NCI-H1417 treated with DMSO at 0.1 percent for 48 hours (cell line): ENCODE measurements at places on chromosomes 13 and 19.

DNA sequence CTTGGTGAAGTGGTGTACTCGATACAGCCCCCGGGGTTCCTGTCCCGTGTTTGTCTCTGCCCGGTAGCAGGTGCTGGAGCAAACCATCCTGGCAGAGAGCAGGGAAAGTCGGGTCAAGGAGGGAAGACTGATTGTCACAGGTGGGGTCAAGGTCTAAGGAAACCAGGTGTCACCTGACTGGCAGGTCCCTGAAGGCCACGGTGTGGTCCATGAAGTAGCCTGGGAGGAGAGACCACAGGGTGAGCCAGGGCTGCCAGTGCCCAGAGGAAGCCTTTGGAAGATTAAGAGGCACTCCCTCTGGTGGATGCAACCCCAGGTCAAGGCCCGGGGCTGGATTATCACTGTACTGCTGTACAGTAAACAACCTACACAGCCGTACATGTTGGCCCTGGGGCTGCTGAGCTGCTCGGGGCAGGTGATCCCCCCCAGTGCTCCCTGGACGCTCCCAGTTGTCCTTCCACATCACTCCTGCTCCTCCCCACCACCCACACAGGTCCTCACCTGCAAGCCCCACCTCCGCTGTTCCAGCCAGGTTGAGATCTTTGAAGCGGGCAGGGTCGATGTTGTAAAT lies 6.0 kb upstream of the CCER2 start:
- DNase-seq: no peak

DNA sequence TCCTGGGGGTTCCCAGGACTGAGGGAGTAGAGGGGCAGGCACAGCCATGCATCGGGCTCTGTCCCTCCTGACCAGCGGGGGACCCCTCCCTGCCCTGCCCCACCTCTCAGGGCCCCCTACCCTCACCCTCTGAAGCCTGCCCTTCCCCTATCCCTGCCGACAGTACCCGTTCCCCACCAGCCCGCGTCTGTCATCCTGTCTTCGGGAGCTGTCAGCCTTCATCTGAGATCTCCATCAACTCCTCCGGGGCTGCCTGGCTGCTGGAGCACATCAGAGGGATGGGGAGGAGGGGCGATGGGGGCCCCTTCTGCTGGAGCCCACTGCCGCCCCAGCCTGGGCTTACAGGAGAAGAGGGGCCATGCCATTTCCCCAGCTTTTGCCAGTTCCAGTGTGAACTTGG lies 6.2 kb upstream of the SHD start:
- DNase-seq: no peak

DNA sequence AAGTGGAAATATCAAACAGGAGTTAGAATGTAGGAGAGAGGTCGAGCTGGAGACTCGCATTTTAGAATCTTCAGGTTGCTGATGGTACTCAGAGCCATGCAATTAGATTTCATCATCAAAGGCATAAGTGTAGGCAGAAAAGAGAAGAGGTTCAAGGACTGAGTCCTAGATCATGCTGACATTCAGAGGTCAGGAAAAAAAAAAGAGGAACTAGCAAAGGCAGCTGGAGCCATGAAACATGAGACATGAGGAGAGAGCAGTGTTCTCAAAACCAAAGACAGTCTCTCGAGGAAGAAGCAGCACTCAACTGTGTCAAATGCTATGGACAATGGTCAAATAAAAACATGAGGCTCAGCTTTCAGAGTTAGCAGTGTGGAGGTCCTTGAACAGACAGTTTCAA lies 12.4 kb upstream of the TPP2 start:
- no peak for DNase-seq

DNA sequence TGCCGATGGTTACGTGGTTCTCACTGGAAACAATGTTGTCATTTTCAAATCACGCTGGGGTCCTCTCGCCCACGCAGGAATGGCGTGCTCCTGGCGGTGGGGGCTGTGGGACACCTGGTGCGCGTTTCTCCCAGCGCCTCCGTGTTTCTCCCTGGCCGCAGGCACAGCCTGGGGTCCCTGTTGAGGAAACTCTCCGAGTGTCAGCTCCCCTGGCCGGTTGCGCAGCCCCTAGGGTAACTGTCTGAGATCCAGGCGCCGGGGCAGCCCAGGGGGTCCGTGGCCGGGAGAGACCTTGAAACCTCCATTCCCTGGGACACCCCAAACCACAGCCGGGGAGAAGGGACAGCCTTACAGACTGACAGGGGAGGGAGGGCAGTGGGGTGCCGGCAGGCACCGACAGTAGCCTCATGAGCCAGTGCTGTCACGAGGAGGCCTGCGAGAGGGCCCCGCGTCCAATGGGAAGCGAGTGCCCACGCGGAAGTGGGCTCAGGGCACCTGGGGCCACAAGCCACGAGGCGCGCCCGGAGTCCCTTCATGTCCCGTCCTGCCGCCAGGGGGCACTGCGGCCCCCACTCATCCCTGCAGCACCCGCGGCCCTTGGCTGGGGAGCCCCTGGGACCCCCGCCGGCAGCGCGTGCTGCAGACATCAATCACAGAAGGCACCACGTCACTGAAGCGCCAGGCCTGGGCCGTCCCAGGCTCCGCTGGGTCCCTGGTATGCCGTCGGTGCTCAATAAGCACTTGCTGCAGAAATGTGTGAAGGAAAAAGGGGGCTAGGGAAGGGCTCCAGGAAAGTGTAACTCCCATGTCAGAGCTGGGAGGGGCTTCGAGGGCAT lies 9.5 kb downstream of the ADAMTSL5 start:
- DNase-seq: peak; percentile 6

- peak; percentile 9 for DNase-seq
Observed at GRCh38 chr19:12833738-12834565, 427 bp downstream of the RTBDN start.

DNA sequence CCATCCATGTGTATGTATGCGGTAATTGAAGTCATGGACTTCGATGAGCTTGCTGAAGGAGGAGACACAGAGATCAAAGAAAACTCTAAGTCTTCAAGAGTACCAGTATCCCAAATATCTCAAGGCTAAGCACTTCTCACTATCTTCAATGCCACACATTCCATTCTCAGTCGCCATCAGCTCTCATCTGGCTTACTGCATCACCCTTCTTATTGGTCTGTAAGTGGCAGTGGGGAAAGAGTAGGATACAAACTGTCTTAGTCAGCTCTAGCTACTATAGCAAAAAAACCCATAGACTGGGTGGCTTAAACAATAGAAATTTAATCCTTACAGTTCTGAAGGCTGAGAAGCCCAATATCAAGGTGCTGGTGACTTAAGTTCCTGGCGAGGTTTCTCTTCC lies 218.7 kb downstream of the POSTN start:
- DNase-seq: no peak

- DNase-seq: no peak
Observed at GRCh38 chr13:96792736-96793403, 201.4 kb downstream of the OXGR1 start.

GRCh38 chr19:1560286-1560882 lies 7.7 kb downstream of the MEX3D start:
- DNase-seq: no peak

- peak; percentile 55 for DNase-seq
Observed at GRCh38 chr19:3725640-3726310, 17.6 kb downstream of the TJP3 start.

GRCh38 chr13:102277286-102277685 lies 124.6 kb downstream of the FGF14 start:
- no peak for DNase-seq

DNA sequence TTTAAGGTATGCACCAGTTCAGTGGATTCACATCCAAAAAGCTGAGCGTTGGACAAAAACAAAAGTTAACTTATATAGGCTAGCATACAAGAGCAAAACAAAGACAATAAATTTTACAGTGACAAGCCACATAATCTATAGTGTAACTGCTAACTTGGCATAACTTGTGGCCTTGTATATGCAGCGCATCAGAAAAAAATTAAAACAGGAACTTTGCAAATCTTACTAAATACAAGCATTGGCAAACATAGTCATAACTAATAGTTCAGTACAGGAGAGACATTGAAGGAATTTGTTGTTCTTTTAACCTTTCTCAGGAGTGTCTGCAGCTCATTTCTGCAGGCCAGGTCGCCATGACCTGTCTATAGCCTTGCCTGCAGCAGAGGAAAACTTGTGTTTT lies 54.6 kb downstream of the OR10H4 start:
- DNase-seq: no peak

- DNase-seq: no peak
Observed at GRCh38 chr13:99985886-99986527, 4.4 kb downstream of the ZIC2 start.
